ENCODE measurements at places on chromosomes 7 and 10.

GRCh38 chr7:149859369-149859768 lies 14.4 kb upstream of the ATP6V0E2 start:
- no peak for DNase-seq

- no peak for DNase-seq
Measured at GRCh38 chr7:45573661-45574415, at the start of gene ADCY1. TSS of gene ADCY1 (plus strand) at chr7:45574368. CDS start at chr7:45574544, 176 bp downstream.

GRCh38 chr7:926061-927030 lies 28.1 kb downstream of the ADAP1 start:
- no peak for DNase-seq

- no peak for DNase-seq
Measured at GRCh38 chr7:5708271-5708670, 73.2 kb downstream of the RNF216 start.

- no peak for DNase-seq
Measured at GRCh38 chr7:27095050-27095896, 527 bp downstream of the HOXA1 start.

GRCh38 chr7:129375141-129375938 lies 58.9 kb upstream of the STRIP2 start:
- DNase-seq, result no peak

DNA sequence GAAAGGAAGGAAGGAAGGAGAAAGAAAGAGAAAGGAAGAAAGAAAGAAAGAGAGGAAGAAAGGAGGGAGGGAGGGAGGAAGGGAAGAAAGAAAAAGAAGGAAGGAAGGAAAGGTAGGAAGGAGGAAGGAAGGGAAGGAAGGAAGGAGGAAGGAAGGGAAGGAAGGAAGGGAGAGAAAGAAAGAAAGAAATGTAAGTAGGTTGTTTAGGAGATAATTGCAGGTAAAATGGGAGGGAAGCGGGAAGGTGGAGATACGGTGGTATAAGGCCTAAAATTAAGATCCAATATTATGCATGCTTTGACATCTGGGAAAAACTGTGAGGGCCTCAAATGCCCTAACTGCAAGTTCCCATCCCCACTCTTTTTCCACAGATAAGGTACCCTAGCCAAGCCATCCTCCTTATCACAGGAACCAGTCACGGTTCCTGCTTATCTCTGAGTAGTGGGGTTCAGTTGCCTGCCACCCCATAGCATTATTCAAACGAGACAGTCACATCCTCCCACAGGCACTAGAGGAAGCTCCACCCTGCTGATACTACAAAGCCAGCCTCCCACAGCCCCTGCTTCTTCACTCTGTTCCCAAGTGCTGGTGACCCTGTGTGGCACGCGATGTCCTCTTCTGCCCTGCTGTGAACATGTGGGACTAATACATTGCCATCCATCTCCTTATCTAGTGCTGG lies 28.7 kb downstream of the ST8SIA6 start:
- DNase-seq, result no peak

DNA sequence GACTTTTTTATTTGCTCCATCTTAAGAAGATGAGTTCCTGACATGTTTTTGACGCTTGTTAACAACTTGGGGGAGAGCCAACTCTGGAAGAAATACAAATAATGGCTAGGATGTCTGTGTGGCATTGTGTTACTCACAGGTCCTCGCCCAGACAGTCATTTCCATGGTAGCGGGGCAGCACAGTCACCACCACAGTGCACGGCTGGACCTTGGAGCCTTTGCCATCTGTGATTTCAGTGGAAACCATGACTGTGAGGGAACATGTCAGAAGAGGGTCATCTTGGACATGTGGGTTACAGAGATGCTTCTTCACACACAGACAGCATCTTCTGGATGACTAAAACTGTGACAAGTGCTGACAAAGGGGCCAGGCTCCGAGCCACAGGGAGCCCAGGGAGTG lies 74.5 kb downstream of the PKD1L1 start:
- DNase-seq, result no peak

Measured in NCI-H2029 treated with DMSO at 0.1 percent for 48 hours (cell line).